Hindlimb muscle (tissue), 1 donor: ENCODE measurements at places on chromosomes 11 and 22. TPM values are rescaled to one million over a fixed set of nuclear protein-coding genes. Genes with fewer than 3 reads are reported as not detected.

Gene FOLR1
- 19.0 TPM for polyA plus RNA-seq

Gene SNX32
- 1.6 TPM for polyA plus RNA-seq

Gene OR4X2
- polyA plus RNA-seq = not detected

Gene SCN4B
- 3.7 TPM for polyA plus RNA-seq

Gene MFRP
- not detected for polyA plus RNA-seq

Gene FOLH1
- 1.3 TPM for polyA plus RNA-seq

Gene SCGB2A2
- not detected for polyA plus RNA-seq

Gene OR8G5
- not detected for polyA plus RNA-seq

Gene MTMR3
- 33.9 TPM for polyA plus RNA-seq

Gene GAL3ST3
- 0.34 TPM for polyA plus RNA-seq

Gene DPP3
- polyA plus RNA-seq = 25.7 TPM

Gene FJX1
- 5.4 TPM for polyA plus RNA-seq

Gene SYT13
- 0.31 TPM for polyA plus RNA-seq

Gene C11orf87
- 0.21 TPM for polyA plus RNA-seq

Gene C11orf21
- polyA plus RNA-seq = 5.0 TPM

Gene TBX10
- polyA plus RNA-seq = not detected

Gene OR52E2
- polyA plus RNA-seq = not detected

Gene RTN4RL2
- 47.3 TPM for polyA plus RNA-seq

Gene RPS6KB2
- 30.3 TPM for polyA plus RNA-seq

Gene CHRDL2
- polyA plus RNA-seq = 2.1 TPM

Gene SIAE
- polyA plus RNA-seq = 8.9 TPM

Gene OR51B4
- polyA plus RNA-seq = not detected

Gene OR2AG2
- not detected for polyA plus RNA-seq

Gene FIBIN
- polyA plus RNA-seq = 26.7 TPM

Gene SPTBN2
- 24.3 TPM for polyA plus RNA-seq

Gene A4GALT
- polyA plus RNA-seq = 37.0 TPM

Gene MYOD1
- 100 TPM for polyA plus RNA-seq

Gene OR8D4
- 0.18 TPM for polyA plus RNA-seq

Gene C22orf23
- polyA plus RNA-seq = 11.1 TPM

Gene CARD16
- polyA plus RNA-seq = 19.1 TPM
